Lung microvascular endothelial cell (primary cell): ENCODE measurements at places on chromosomes 4 and X. TPM values are rescaled to one million over a fixed set of nuclear protein-coding genes. Genes with fewer than 3 reads are reported as not detected.

The SLC10A4 gene
- total RNA-seq = under 0.01 and 0.20 TPM in 2 replicates

The SMARCA1 gene
- total RNA-seq = 18.3 and 22.6 TPM in 2 replicates

The DDX53 gene
- not detected in 2 replicates for total RNA-seq

The NXF2 gene
- not detected in 2 replicates for total RNA-seq

The LPAR4 gene
- under 0.01 TPM in 1 of 2 replicates, not detected in the other for total RNA-seq

The REELD1 gene
- total RNA-seq = not detected in 2 replicates

The CHRDL1 gene
- total RNA-seq = not detected in 2 replicates

The XPNPEP2 gene
- total RNA-seq = not detected in 2 replicates

The RPS6KA6 gene
- 0.87 and 0.99 TPM in 2 replicates for total RNA-seq

The PDCL2 gene
- not detected in 2 replicates for total RNA-seq

The TNIP3 gene
- total RNA-seq = 0.20 and 0.22 TPM in 2 replicates

The TMEM150C gene
- total RNA-seq = 3.3 and 5.8 TPM in 2 replicates

The XIAP gene
- 28.1 and 49.2 TPM in 2 replicates for total RNA-seq

The TMEM156 gene
- total RNA-seq = under 0.01 and 0.87 TPM in 2 replicates

The XAGE1B gene
- total RNA-seq = not detected in 2 replicates

The MTNR1A gene
- not detected in 2 replicates for total RNA-seq

The DUX4 gene
- total RNA-seq = not detected in 2 replicates

The AKAP4 gene
- not detected in 2 replicates for total RNA-seq

The PRRG3 gene
- total RNA-seq = not detected in 2 replicates

The TEX13B gene
- total RNA-seq = not detected in 2 replicates

The MSANTD1 gene
- under 0.01 and 0.40 TPM in 2 replicates for total RNA-seq

The CNKSR2 gene
- total RNA-seq = not detected in 2 replicates

The CENPI gene
- 4.2 and 10.9 TPM in 2 replicates for total RNA-seq

The ZCCHC4 gene
- total RNA-seq = 4.1 and 6.7 TPM in 2 replicates

The MAPK10 gene
- under 0.01 TPM in 2 replicates for total RNA-seq

The ABLIM2 gene
- 1.1 and 5.2 TPM in 2 replicates for total RNA-seq

The SLITRK2 gene
- total RNA-seq = not detected in 2 replicates

The RASL11B gene
- under 0.01 TPM in 1 of 2 replicates, not detected in the other for total RNA-seq

The TCP11X2 gene
- total RNA-seq = not detected in 2 replicates

The NAT8L gene
- total RNA-seq = under 0.01 TPM in 2 replicates

The AFAP1 gene
- 22.4 and 29.8 TPM in 2 replicates for total RNA-seq

The ZAR1 gene
- not detected in 2 replicates for total RNA-seq

The TRAM1L1 gene
- 0.65 and 0.79 TPM in 2 replicates for total RNA-seq

The PGAM4 gene
- not detected in 2 replicates for total RNA-seq

The MAB21L2 gene
- 0.20 and 0.65 TPM in 2 replicates for total RNA-seq

The TMEM165 gene
- total RNA-seq = 76.1 and 103 TPM in 2 replicates

The SRPK3 gene
- under 0.01 and 0.40 TPM in 2 replicates for total RNA-seq

The ARAP2 gene
- total RNA-seq = under 0.01 and 0.40 TPM in 2 replicates

The HMGB3 gene
- 24.4 and 25.3 TPM in 2 replicates for total RNA-seq

The SPANXA1 gene
- not detected in 2 replicates for total RNA-seq

The CENPE gene
- 1.8 and 10.2 TPM in 2 replicates for total RNA-seq

The NDST4 gene
- not detected in 2 replicates for total RNA-seq

The CT45A2 gene
- total RNA-seq = not detected in 2 replicates

The ZIC3 gene
- not detected in 2 replicates for total RNA-seq

The TEX13C gene
- not detected in 2 replicates for total RNA-seq

The BCAP31 gene
- 236 and 400 TPM in 2 replicates for total RNA-seq

The RAB39B gene
- total RNA-seq = 0.20 and 0.22 TPM in 2 replicates

The PABPC1L2A gene
- not detected in 2 replicates for total RNA-seq

The RASGEF1B gene
- under 0.01 TPM in 1 of 2 replicates, not detected in the other for total RNA-seq

The CORIN gene
- total RNA-seq = under 0.01 TPM in 2 replicates

The LRP2BP gene
- total RNA-seq = 0.44 and 0.79 TPM in 2 replicates

The CFAP99 gene
- not detected in 2 replicates for total RNA-seq

The WFS1 gene
- total RNA-seq = 42.1 and 107 TPM in 2 replicates

The FGFBP2 gene
- not detected in 2 replicates for total RNA-seq

The MAGEA12 gene
- total RNA-seq = not detected in 2 replicates

The TAF1 gene
- 23.8 and 28.4 TPM in 2 replicates for total RNA-seq

The TLR10 gene
- total RNA-seq = not detected in 2 replicates

The AMMECR1 gene
- total RNA-seq = 2.2 and 3.5 TPM in 2 replicates
